ENCODE measurements at places on chromosomes 13 and 19.

- DNase-seq, result no peak
Measured at GRCh38 chr19:47660435-47660832, 51.5 kb downstream of the BICRA start.

DNA sequence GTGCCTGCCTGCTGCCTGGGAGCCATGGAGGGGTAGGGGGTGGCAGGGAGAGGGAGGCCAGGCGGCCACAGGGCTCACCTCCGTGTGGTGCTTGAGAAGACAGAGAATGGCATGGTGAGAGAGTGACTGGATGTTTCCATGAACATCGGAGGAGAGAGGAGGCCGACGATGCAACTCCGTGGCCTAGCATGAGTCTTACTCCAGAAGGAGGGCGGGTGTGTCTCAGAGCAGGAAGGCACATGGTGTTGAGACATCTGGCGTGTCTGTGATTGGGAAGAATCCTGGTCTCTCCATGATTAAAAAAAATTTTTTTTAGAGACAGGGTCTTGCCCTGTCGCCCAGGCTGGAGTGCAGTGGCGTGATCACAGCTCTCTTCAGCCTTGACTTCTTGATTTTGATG is 5.1 kb downstream of the IRGC start:
- no peak for DNase-seq

DNA sequence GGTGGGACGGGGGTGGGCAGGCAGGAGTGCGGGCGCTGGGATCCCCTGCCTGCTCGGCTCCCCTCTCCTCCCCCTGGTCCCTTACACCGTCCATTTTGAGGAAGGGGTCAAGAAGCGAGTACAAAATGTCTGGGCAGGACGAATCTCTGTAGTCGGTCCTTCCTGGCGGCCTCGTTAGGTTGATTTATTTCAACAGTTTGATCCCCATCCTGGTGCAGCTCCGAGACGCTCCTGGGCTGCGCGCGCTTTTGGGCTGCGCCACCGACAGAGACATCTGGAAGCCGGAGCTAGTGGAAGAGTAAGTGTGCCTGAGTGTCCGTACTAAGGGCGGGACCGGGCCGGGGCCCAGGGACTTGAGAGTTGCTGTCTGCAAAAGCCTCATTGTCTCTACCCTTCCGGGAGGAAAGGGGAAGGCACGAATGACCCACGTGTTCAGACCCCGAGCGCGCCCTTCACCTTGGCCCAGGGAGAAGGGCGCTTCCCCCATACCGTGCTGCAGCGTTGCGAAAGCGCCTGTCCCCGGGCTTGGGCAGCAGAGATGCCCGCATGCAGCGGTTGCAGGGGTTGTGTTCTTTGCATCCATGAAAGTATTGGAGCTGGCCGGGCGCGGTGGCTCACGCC is 1.8 kb downstream of the ZNF114 start:
- no peak for DNase-seq

GRCh38 chr13:45872566-45872965 is 21.0 kb upstream of the SIAH3 start:
- DNase-seq, result no peak

DNA sequence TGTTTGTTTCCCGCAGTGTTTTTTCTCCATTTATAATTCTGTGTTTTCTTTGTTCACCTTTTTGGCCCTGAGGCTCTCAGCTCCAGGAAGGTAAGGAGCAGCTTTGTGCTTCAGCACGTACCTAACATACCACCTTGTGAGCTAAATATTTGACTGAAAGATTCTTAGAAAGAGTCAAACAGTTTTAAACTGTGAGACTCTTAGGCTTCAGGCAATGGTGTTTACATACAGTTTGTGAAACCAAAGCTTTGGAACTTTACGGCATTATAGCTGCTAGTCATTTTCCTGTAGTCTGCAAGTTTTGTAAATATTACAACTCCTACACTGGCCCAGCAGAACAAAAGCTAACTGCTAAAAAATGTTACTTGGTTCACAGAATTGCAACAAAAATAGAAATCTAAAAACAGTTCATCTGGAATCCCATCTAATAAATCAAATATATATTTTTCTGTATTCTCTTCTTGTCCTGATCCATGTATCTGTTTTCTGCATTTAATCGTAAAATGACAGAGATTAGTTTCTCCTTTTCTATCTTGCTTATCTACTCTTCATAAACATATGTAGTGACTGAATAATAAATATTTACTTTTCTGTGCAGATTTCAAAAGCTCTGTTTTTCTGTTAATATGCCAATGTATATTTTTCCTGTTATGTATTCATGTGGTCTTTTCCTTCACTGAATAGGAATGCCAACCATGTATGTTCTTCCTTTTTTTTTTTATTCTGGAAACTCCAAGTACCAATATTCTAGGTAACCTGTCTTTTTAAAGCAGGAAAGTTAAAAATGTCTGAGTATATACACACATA is 38.8 kb upstream of the GPI start:
- DNase-seq, result no peak

DNA sequence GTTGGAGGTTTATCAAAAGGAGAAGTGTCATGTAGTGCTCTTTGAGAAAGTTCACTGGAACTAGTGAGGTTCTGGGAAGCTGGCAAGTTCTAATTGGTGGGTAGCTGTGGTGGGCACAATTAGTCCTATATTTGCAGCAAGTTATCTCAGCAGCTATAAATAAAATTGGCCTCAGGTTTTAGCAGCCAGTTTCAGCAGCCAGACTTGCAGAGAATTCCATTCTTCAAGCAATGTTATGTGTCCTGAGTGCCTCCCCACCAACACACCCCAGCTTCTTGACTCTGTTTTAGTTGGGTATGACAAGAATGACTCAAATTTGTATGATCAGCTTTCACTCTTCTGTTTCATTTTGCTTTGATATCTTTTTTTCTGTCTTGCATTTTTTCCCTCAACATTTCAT is 4.7 kb downstream of the IFT88 start:
- DNase-seq, result no peak

GRCh38 chr19:15091918-15092753 is 10.1 kb downstream of the OR1I1 start:
- DNase-seq, result no peak

DNA sequence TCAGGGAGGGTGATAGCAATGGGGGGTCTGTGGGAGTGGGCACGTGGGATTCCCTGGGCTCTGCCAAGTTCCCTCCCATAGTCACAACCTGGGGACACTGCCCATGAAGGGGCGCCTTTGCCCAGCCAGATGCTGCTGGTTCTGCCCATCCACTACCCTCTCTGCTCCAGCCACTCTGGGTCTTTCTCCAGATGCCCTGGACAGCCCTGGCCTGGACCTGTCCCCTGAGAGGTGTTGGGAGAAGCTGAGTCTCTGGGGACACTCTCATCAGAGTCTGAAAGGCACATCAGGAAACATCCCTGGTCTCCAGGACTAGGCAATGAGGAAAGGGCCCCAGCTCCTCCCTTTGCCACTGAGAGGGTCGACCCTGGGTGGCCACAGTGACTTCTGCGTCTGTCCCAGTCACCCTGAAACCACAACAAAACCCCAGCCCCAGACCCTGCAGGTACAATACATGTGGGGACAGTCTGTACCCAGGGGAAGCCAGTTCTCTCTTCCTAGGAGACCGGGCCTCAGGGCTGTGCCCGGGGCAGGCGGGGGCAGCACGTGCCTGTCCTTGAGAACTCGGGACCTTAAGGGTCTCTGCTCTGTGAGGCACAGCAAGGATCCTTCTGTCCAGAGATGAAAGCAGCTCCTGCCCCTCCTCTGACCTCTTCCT is 9.3 kb upstream of the CEACAM7 start:
- DNase-seq, result no peak

- DNase-seq, result no peak
Measured at GRCh38 chr13:35470671-35471661, 5.5 kb downstream of the MAB21L1 start.

GRCh38 chr13:42681326-42682100 is 99.9 kb upstream of the FAM216B start:
- DNase-seq, result no peak

- no peak for DNase-seq
Measured at GRCh38 chr13:46556418-46556779, 3.4 kb downstream of the LRCH1 start.

DNA sequence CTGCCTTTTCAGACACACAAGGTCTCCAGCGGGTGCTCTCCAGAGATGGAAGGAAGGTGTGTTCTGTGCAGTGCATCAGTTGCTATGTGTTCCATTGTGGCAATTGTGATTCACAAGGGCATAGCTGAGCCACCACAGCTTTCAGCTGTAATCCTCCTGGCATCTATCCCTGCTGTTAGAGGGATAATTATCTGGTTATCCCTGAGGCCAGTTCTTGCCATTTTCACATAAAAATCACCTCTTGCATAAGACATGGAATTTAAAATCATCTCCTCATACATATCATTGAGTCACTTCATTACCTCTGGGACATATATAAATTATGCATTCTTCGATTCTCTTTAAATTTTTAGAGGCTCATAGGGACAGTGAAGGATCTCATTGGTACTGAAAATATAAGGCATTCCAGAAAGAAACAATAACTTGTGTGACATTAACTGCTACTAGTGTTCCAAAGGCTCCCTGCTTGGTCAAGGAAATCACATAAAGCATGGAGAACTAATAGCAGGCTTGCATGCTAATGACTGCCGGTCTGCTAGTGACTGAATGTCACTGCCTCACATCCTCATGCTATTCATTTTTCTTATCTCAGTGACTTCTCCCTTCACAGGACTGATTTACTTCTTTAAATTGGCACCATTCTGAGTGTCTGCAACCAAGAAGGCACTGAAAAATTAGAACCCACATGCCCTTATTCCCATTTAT is 214.0 kb downstream of the ENOX1 start:
- DNase-seq, result no peak

DNA sequence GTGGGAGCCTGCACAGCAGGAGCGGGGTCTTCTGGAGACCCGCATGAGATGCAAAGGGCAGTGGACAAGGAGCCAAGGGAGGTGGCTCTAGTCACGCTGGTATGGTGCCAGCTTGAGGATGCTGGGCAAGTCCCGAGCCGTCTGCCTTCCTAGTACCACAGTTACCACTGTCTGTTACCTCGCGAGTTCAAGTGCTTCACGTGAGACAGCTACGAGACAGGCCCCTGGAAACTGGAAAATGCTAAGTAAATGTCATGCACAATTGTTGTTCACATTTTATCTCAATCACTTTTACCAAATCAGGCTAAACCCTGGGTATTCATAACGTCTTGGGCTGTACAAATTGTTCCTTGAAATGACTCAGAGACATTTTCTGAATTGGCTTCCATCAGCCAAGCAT is 155.7 kb downstream of the TNFRSF19 start:
- no peak for DNase-seq

- no peak for DNase-seq
Measured at GRCh38 chr13:45847554-45848224, 3.9 kb downstream of the SIAH3 start.

DNA sequence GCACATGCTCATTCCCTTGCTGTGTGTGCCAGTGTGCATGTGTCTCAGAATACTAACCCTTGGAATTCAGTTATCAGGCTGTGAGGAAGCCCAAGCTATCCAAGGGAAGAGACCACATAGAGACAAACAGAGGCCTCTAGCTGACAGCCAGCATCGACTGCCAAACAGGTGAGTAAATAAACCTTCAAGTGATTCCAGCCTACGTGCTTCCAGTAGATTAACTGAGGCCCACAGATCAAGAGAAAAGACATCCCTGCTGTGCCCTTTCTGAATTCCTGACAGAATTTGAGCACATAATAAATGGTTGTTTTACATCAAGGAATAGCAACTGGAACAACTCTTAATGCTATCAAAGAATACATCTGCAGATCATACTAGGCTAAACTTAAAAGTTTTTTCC is 17.5 kb downstream of the ZC3H13 start:
- DNase-seq, result no peak

DNA sequence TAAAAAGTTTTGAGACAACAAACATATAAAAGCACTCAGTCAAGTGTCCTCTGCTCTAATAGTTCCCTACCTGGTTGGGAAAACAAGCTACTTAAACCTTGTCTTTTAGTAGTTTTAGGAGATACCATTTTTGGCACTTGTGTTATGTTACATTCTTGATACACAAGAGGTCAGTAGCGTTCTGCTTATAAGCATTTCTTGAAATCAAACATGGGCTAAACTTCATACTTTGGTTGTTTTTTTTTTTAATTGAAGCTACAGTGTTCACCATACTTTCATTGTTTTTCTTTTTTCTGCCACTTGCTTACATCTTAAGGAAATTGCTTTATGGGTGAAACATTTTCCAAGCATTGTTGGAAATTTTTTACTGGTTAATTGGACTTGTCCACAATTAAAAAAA is 12.9 kb downstream of the NHLRC3 start:
- no peak for DNase-seq

GRCh38 chr13:32209652-32210051 is 105.5 kb downstream of the ZAR1L start:
- DNase-seq, result no peak

- no peak for DNase-seq
Measured at GRCh38 chr19:41947091-41947490, 12.0 kb downstream of the RABAC1 start.

DNA sequence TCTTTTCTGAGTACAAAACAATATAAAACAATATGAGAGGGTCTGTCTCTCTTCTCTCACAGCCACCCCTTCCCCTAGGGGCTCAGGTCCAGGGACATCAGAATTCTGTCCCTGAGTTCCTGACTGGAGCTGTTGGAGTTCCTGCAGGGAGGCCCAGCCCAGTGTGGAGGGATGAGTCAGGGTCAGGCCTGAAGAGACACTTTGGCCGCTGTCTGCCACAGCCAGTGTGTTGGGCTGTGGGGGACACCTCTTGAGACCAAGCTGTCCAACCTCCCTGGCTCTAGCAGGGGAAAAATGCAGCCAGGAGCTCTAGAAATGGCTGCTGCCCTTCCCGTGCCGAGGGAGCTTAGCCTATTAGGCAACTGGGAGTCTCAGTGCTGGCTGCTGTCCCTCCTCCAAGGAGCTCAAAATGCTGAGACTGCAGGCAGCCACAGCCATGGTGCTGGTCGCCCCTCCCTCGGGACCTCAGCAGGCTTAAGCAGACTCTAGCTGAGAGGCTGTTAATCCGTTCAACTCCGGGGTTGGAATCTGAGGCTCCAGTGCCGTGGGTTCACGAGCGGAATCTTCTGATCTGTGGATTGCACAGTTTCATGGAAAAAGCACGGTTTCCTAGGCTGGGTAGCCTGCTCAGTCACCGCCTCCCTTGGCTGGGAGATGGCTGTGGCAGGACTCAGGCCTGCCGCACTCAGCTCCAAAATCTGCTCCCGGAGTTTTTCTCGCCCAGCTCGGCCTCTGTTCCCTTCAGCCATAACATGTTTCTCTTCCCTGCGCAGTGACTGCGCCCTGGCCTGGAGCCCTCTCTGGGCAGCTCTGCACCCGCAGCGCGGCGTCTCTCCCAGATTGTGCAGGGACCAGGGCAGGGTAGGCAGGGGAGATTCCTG is 3.8 kb upstream of the ZNF626 start:
- DNase-seq, result no peak

DNA sequence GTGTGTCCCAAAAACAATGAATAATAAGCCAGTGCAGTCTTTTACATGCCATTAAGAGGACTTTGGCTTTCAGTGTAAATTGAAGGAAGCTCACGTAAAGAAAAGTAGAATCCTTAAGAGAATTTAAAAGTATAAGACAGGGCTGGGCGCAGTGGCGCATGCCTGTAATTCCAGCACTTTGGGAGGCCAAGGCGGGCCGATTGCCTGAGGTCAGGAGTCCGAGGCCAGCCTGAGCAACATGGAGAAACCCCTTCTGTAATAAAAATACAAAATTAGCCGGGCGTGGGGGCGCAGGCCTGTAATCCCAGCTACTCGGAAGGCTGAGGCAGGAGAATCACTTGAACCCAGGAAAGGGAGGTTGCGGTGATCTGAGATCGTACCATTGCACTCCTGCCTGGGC is 17.9 kb upstream of the ZNF253 start:
- no peak for DNase-seq

- DNase-seq, result no peak
Measured at GRCh38 chr19:8663920-8664670, 33.7 kb downstream of the NFILZ start.

Measured in stimulated activated CD4-positive, alpha-beta T cell treated with anti-CD3 and anti-CD28 coated beads, Interleukin-15, amount 100 ng/mL, for 1 hour (primary cell).